CD4-positive, alpha-beta T cell treated with Interleukin-12 subunit alpha and Interleukin-12 subunit beta, for 1 hour (primary cell): ENCODE measurements at places on chromosomes 11 and 22.

DNA sequence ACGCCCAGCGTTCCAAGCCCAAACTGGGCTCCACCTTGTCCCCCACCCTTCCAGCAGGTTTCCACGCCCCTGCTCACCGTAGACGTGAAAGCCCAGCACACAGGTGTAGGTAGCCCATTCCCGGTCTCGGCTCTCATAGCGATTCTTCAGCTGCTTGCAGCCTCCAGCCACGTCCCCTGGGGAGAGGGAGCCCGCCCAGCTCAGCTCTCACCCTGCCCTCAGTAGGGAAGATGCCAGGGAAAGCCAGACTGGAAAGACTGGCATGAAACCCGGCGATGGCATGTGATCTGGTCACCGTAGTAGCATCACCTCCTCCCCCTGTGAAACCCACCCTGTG lies 1.4 kb upstream of the MTA2 start:
- no peak for DNase-seq

DNA sequence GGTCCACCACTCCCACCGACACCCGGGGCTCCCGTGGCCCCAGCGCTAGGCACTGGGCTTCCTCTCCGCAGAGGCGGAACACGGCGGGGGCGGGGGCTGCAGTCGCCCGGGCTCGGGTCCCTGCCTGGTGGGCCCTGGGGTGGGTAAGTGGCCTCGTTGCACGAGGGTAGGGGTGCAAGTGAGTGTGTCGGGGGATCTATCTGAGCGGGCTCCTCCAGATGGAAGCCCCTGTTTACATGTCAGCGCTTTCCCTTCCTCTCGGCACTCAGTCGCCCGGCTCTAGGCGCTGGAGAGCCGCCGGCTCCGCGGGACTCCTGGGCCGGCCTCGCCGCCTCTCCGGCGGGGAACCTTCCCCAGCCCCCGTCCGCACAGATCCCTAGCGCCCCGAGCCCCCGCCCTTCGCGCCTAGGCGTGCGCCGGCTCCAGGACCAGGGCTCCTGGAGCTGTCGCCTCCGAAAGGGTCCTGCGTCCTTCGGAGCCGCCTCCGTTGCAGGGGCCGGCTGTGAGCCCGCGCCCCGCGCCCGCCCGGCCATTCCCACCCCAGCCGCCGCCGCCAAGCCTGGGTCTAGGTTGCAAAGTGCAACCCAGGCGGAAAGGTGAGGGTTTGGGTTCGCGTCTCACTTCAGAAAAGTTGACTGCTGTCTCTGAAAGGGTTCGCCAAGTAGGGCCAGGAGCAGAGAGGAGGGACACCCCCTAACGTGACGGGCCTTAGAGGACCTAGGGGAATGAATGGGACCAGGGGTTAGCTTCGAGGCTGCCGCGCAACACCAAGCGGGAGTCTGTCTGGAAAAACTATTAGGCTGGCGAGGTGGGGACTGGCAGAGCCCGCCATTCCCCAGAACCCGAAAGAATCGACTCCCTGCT lies 978 bp downstream of the FLI1 start:
- DNase-seq = no peak

DNA sequence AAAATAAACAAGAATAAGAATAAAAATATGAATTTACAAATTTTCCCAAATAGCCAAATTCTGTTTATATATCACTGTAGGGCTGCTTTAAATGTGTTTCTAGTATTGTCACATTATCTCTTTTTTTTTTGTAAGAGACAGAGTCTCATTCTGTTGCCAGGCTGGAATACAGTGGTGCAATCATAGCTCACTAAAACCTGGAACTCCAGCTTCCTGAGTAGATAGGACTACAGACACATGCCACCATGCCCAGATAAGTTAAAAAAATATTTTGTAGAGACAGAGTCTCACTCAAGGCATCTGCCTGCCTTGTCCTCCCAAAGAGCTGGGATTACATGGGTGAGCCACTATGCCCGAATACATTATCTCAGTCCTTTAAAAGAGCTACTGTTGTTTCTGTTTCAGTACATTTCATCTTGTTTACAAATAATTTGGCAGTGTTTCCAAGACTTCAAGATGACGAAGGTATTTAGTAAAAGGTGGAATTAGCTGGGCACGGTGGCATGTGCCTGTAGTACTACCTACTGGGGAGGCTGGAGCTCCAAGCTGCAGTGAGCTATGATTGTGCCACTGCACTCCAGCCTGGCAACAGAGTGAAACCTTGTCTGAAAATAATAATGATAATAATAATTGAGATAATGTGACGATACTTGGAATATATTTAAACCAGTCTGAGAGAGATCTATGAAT lies 6.0 kb downstream of the FOLH1 start:
- no peak for DNase-seq

GRCh38 chr22:43126501-43127165 lies 16.1 kb downstream of the BIK start:
- DNase-seq = no peak
